ENCODE measurements at places on chromosomes 2 and 18.
A peak's percentile ranks its signal among the peaks of the same experiment; 100 is the strongest.

GRCh38 chr2:221343524-221343923 lies 228.6 kb downstream of the EPHA4 start:
- DNase-seq, result no peak

DNA sequence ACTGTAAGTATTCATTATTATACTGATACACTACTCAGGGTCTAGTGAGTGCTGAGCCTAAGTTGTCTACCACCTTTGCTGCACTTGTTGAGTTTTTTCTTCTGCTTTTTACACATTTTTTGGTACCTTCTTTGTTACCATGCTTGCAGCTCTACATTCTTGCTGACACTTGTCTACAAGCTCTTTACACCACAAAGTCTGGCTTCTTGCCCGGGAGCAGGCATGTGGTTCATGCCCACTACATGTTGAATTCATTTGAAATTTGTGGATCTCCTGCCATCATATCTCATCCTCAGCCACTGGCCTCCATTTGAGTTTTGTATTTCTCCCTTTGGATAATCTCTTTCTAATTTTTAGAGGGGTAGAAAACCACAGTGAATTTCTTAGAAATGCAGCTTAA lies 29.9 kb downstream of the IL18R1 start:
- DNase-seq, result peak; percentile 21

- no peak for DNase-seq
Observed at GRCh38 chr2:163441603-163442002, 294.2 kb downstream of the FIGN start.

GRCh38 chr2:84971510-84972206 lies 697 bp downstream of the KCMF1 start:
- peak; percentile 50 for DNase-seq

- DNase-seq, result no peak
Observed at GRCh38 chr2:158443606-158444005, 12.9 kb downstream of the CCDC148 start.

DNA sequence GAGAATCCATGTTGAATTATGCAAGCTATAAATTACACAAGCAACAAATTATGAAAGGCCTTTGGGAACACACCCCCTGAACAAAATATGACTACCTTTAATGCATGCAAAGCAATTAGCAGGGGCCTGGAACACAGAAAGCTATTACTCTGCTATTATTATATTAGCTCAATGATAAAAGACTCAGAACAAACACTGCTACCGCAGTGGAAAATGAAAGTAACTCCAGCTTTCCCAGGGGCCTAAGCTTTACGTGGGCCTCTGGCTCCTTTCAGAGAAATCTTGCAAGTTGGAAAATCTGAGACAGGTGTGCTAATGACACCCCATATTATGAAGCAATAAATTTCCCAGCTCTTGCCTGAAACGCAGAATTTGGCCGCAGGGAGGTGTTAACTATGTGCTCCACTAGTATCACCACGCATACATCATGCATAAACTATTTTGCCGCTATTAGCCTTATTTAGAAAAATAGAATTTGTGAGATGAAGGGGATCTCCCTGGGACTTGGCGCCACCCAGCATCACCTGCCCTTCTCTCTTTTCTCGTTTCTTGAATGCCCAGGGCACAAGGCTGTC lies 321.6 kb upstream of the LYPD1 start:
- no peak for DNase-seq

Measured in cardiac fibroblast (primary cell).